Glutamatergic neuron (in vitro differentiated cells): ENCODE measurements at places on chromosomes 2 and 18. TPM values are rescaled to one million over a fixed set of nuclear protein-coding genes. Genes with fewer than 3 reads are reported as not detected.

The CIDEA gene
- not detected for total RNA-seq

The MBOAT2 gene
- total RNA-seq = 72.5 TPM

The SNORC gene
- 2.4 TPM for total RNA-seq

The INSIG2 gene
- total RNA-seq = 20.3 TPM

DNA sequence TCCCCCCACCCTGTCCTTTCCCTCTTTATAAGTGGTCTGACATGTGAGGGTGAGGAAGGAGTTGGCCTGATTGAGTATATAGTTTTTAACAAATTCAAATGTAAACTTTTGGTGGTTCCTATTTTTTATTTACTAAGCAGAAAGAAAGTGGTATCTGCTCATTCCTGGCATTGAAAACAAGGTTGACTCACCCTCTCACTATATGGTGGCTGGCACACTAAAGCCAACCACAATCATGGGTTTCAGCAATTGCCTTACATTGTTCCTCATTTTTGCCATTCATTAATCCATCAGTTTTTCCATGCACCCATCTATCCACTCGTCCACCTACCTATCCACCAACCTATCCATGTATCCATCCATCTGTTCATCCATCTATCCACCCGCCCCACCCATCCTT, 75.4 kb upstream of the IGFBP5 start:
- H3K27ac ChIP-seq = no peak overlapping the region
- peaks cover 7% of the 10 kb centered on the region for H3K27me3 ChIP-seq
- no peak for DNase-seq
- H3K36me3 ChIP-seq = peaks cover 8% of the 10 kb centered on the region

- no peaks in the 10 kb centered on the region for H3K36me3 ChIP-seq
- no peak overlapping the region for H3K27ac ChIP-seq
- H3K4me3 ChIP-seq = no peak overlapping the region
- peaks cover 2% of the 10 kb centered on the region for H3K27me3 ChIP-seq
- no peaks in the 10 kb centered on the region for H3K4me1 ChIP-seq
- no peak for DNase-seq
Observed at GRCh38 chr2:191014653-191015020, 666 bp upstream of the STAT1 start.

DNA sequence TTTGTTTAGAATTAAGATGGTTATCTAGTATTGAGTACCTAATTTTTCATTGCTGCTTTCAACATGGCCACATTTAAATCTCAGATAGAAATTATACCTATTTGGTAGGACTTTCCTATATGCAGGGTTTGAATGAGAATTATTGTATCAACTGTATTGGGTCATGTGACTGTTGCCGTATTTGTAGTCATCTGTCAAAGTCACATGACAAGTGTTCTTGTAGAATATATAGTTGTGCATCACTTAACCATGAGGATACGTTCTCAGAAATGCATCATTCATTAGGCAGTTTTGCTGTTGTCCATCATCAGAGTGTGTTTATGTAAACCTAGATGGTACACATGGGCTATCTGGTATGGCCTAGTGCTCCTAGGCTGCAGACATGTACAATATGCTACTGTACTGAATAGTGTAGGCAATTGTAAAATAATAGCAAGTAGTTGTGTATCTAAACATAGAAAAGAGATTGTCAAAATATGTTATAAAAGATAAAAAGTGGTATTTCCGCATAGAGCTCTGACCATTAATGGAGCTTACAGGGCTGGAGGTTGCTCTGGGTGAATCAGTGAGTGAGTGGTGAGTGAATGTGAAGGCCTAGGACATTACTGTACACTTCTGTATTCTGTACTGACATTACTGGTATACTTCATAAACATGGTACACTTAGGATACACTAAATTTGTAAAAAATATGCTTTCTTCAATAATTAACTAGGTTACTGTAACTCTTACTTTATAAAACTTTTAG, 123.7 kb downstream of the MAP4K4 start:
- peak overlapping the region; percentile 20 for H3K27ac ChIP-seq
- peaks cover 5% of the 10 kb centered on the region for H3K27me3 ChIP-seq
- H3K36me3 ChIP-seq = no peaks in the 10 kb centered on the region
- no peak for DNase-seq
- peaks cover 61% of the 10 kb centered on the region for H3K4me1 ChIP-seq
- H3K4me3 ChIP-seq = peak overlapping the region; percentile 14

DNA sequence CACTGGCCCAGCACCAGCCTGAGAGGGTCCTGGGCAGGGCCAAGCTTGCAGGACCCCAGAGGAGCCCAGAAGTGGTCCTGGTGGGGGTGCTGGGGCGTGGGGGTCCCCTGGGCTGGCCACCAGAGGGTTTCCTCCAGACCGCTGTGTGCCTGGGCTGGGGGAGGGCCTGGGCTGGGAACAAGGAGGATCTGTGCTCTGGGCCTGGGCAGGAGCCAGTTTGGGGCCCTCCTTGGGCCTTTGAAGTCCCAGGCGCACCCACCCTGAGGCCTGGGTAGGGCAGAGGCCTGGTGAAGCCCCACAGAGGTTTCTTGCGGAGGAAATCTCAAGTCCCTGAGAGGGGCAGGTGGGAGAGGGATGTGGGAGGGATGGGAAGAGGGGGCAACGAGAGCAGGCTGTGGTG, 63.4 kb upstream of the GPC1 start:
- no peak overlapping the region for H3K4me3 ChIP-seq
- peaks cover under 1% of the 10 kb centered on the region for H3K4me1 ChIP-seq
- DNase-seq = no peak

DNA sequence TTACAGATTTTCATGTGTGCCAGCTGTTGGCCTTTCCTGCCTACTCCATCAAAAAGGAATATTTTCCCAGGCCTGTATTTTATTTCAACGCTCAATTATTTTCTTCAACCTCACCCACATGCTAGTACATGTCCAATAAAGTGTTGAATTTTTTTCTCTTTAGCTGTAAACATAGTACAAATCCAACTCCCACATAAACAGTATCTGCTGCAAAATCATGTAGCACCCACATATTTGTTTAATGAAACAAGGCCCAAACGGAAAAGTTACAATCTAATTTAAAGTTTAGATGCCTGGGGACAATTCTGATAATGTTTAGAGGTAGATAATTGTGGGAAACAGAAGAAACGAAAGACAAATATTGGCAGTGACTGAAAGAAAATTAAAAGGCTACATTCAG, 275.4 kb upstream of the ACVR2A start:
- H3K36me3 ChIP-seq = peaks cover 6% of the 10 kb centered on the region
- H3K27ac ChIP-seq = no peak overlapping the region

GRCh38 chr2:150909090-150909489, 352.6 kb downstream of the RBM43 start:
- H3K27ac ChIP-seq = no peak overlapping the region
- no peak overlapping the region for H3K4me3 ChIP-seq
- no peaks in the 10 kb centered on the region for H3K36me3 ChIP-seq
- peaks cover 2% of the 10 kb centered on the region for H3K27me3 ChIP-seq
- DNase-seq = no peak

GRCh38 chr2:25000036-25000435, 28.3 kb upstream of the DNAJC27 start:
- H3K27me3 ChIP-seq = peaks cover 3% of the 10 kb centered on the region
- no peaks in the 10 kb centered on the region for H3K36me3 ChIP-seq
- H3K4me1 ChIP-seq = peaks cover 11% of the 10 kb centered on the region
- H3K27ac ChIP-seq = no peak overlapping the region

GRCh38 chr18:6948281-6949055, 169.1 kb downstream of the LAMA1 start:
- no peak for DNase-seq
- no peak overlapping the region for H3K27ac ChIP-seq
- no peaks in the 10 kb centered on the region for H3K36me3 ChIP-seq
- no peaks in the 10 kb centered on the region for H3K4me1 ChIP-seq
- peaks cover 1% of the 10 kb centered on the region for H3K27me3 ChIP-seq

- H3K36me3 ChIP-seq = no peaks in the 10 kb centered on the region
- H3K27ac ChIP-seq = no peak overlapping the region
- peaks cover 9% of the 10 kb centered on the region for H3K4me1 ChIP-seq
- no peak for DNase-seq
- no peak overlapping the region for H3K4me3 ChIP-seq
Observed at GRCh38 chr18:45828917-45829811, 3.7 kb downstream of the SIGLEC15 start.

DNA sequence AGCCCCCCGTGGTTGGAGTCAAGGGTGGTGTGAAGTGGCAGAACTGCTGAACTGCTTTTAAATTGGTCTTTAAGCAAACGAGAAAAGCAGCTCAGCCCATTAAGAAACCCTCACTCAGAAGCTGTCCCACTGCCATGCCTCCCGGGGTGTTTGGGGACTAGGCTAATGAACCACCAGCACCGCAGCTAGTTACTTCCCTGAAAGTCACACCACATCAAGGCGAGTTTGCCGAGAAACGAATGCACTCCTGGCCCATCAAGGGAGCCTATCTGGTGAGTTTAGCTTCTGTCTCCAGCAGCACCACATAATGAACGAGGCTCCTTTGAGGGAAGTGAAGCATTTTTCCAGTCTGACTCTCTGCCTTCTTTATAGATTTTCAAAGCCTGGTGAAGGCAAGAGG, 14.6 kb upstream of the ALK start:
- H3K27ac ChIP-seq = no peak overlapping the region
- no peaks in the 10 kb centered on the region for H3K4me1 ChIP-seq
- no peak for DNase-seq
- H3K36me3 ChIP-seq = no peaks in the 10 kb centered on the region
- peaks cover 2% of the 10 kb centered on the region for H3K27me3 ChIP-seq

DNA sequence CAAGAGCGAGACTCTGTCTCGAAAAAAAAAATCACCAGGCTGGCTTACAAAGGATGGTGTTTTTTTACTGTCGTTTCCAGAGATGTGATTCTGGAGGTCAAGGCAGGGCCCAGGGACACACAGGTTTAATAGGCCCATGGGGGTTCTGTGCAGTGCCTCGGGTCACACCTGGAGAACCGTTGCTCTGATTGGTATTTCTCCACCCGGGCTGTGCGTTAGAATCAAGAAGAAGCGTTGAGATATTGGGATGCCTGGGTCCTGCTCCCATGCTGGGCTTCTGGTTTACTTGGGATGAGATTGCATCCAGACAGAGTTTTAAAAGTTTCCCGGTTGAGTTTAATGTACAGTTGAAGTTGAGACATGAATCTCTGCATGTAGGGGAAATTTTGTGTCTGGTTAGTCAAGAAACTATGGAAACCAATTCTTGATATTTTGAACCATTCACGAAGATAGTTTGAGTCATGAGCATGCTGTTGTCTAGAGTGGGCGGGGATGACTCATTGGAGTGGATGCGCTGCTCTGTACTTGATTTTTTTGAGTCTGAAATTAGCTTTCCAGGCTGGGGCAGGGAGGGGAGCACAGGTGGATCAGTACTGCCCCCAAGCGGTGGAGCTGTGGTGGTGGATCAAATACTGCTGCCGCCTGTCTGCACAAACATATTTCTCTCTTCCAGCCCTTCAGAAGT, 50.1 kb downstream of the GREB1 start:
- H3K27ac ChIP-seq = peak overlapping the region; percentile 42
- H3K36me3 ChIP-seq = no peaks in the 10 kb centered on the region
- peak; percentile 83 for DNase-seq
- H3K4me1 ChIP-seq = peaks cover 15% of the 10 kb centered on the region
- peak overlapping the region; percentile 44 for H3K4me3 ChIP-seq

DNA sequence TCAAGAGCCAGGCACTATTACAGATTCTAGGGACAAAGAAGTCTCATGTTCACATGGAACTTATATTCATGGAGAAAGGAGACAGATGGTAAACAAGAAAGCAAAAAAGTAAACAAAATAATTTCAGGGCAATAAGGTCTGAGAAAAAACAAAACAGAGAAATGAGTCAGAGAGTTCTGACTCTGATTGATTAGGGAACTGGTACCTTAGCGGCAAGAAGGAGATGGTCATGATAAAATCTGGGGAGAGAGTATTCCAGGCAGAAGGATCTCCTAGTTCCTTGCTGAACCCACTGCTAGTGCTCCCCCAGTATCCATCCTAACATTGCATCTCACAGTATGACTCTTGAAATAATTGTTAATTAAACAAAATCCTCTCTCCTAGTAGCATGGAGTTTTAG, 161.8 kb upstream of the KLF7 start:
- no peak overlapping the region for H3K4me3 ChIP-seq
- no peak for DNase-seq
- no peak overlapping the region for H3K27ac ChIP-seq
- H3K36me3 ChIP-seq = no peaks in the 10 kb centered on the region
- H3K4me1 ChIP-seq = peaks cover 14% of the 10 kb centered on the region

- H3K4me3 ChIP-seq = no peak overlapping the region
- H3K4me1 ChIP-seq = no peaks in the 10 kb centered on the region
- H3K27me3 ChIP-seq = no peaks in the 10 kb centered on the region
- DNase-seq = no peak
Observed at GRCh38 chr2:104068665-104069064, 785.2 kb upstream of the POU3F3 start.

GRCh38 chr18:7980656-7981055, 413.5 kb downstream of the PTPRM start:
- no peak overlapping the region for H3K27ac ChIP-seq
- H3K4me1 ChIP-seq = no peaks in the 10 kb centered on the region
- peaks cover 3% of the 10 kb centered on the region for H3K27me3 ChIP-seq

GRCh38 chr2:240369801-240370585, 65.5 kb upstream of the GPC1 start:
- no peak overlapping the region for H3K27ac ChIP-seq
- H3K27me3 ChIP-seq = no peaks in the 10 kb centered on the region
- no peak for DNase-seq
- H3K4me1 ChIP-seq = no peaks in the 10 kb centered on the region
- no peaks in the 10 kb centered on the region for H3K36me3 ChIP-seq
- H3K4me3 ChIP-seq = no peak overlapping the region

- peak overlapping the region; percentile 94 for H3K27ac ChIP-seq
- peaks cover 4% of the 10 kb centered on the region for H3K36me3 ChIP-seq
- peaks cover 65% of the 10 kb centered on the region for H3K4me1 ChIP-seq
Observed at GRCh38 chr2:196480653-196481323, 158.7 kb upstream of the CCDC150 start.

DNA sequence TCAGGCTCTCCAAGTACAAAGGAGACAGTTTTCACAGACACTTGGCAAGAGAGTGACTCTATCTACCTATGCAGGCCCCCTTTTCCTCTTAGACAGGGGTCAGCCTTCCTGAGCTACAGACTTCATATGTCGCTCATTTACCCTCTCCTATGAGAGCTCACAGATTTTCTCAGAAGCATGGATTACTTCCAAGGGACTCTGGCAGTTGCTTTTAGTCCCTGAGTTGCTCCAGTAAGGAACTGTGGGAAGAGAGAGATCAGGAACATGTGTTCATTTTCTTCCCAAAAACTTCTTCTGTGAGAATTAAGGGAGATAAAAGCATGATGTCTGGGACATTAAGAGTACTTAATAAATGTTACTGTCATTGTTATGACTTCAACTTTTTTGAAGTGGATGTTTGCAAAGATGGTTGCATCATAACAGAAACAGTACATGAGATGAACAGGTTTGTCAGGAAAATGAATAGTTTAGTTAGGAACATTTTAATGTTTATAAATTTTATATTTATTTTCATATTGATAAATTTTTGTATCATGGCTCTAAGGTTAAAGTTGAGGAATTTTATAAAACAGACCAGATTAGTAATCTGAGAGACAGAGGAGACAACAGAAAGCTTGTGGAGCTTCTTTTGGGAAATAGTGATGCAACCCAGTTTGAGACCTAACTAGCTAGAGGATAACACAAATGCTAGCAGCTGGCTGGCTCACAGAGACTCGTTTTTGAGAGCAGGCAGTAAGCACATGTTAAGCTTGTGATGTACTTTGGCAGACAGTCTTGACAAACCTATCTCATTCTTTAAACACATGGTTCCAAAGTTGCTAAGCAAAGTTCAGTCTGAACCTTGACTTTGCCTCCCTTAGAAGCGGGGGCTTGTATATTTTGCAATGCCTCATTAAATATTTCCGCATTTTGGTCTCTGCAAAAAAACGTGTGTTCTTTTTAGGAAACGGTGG, 21.7 kb upstream of the UGP2 start:
- H3K36me3 ChIP-seq = no peaks in the 10 kb centered on the region
- no peak overlapping the region for H3K4me3 ChIP-seq
- H3K4me1 ChIP-seq = peaks cover 5% of the 10 kb centered on the region
- no peak for DNase-seq
- no peak overlapping the region for H3K27ac ChIP-seq
